Epithelial cell of umbilical artery (primary cell): ENCODE measurements at places on chromosomes 12 and 14. TPM values are rescaled to one million over a fixed set of nuclear protein-coding genes. Genes with fewer than 3 reads are reported as not detected.

RNF31 gene
- 37.4 and 47.7 TPM in 2 replicates for total RNA-seq

MYO1H gene
- total RNA-seq = not detected in 2 replicates

GALNT8 gene
- 0.15 TPM in 1 of 2 replicates, not detected in the other for total RNA-seq

MIP gene
- not detected in 2 replicates for total RNA-seq

SCNN1A gene
- under 0.01 TPM in 1 of 2 replicates, not detected in the other for total RNA-seq

RPL10L gene
- total RNA-seq = not detected in 2 replicates

CEP170B gene
- total RNA-seq = 10.5 and 11.0 TPM in 2 replicates

GLTP gene
- 50.0 and 77.0 TPM in 2 replicates for total RNA-seq

SSPN gene
- total RNA-seq = 0.61 and 0.65 TPM in 2 replicates

GNB3 gene
- 0.65 and 1.4 TPM in 2 replicates for total RNA-seq

BMAL2 gene
- total RNA-seq = 42.6 and 51.7 TPM in 2 replicates

ZNF26 gene
- 10.4 and 12.5 TPM in 2 replicates for total RNA-seq

HOXC5 gene
- total RNA-seq = not detected in 2 replicates

PSMD9 gene
- total RNA-seq = 47.4 and 127 TPM in 2 replicates

ITGB7 gene
- 0.15 TPM in 1 of 2 replicates, not detected in the other for total RNA-seq

EPYC gene
- not detected in 2 replicates for total RNA-seq

TEX22 gene
- 0.15 TPM in 1 of 2 replicates, not detected in the other for total RNA-seq

ALDH1L2 gene
- 2.9 and 7.0 TPM in 2 replicates for total RNA-seq

GLS2 gene
- not detected in 2 replicates for total RNA-seq

PYGL gene
- total RNA-seq = 77.6 and 78.1 TPM in 2 replicates

GCH1 gene
- 3.2 and 14.6 TPM in 2 replicates for total RNA-seq

LGALS3 gene
- total RNA-seq = 14.9 and 29.6 TPM in 2 replicates

COX8C gene
- not detected in 2 replicates for total RNA-seq

CLEC1B gene
- total RNA-seq = not detected in 2 replicates

PTPRQ gene
- total RNA-seq = not detected in 2 replicates

ATP2B1 gene
- total RNA-seq = 38.3 and 44.4 TPM in 2 replicates

RTL1 gene
- total RNA-seq = not detected in 2 replicates

GPD1 gene
- not detected in 2 replicates for total RNA-seq

ERP27 gene
- 0.15 and 0.32 TPM in 2 replicates for total RNA-seq

PTPRR gene
- total RNA-seq = 2.0 and 2.3 TPM in 2 replicates

GPR84 gene
- not detected in 2 replicates for total RNA-seq

KLRD1 gene
- total RNA-seq = under 0.01 and 0.30 TPM in 2 replicates

GPR135 gene
- 0.61 and 0.97 TPM in 2 replicates for total RNA-seq

CPNE6 gene
- total RNA-seq = not detected in 2 replicates

GPRC5D gene
- not detected in 2 replicates for total RNA-seq

MFAP5 gene
- not detected in 2 replicates for total RNA-seq

AKAP5 gene
- total RNA-seq = 0.65 and 1.2 TPM in 2 replicates

IAPP gene
- not detected in 2 replicates for total RNA-seq

IKBIP gene
- 74.5 and 96.5 TPM in 2 replicates for total RNA-seq

TPPP2 gene
- not detected in 2 replicates for total RNA-seq

CD163 gene
- not detected in 2 replicates for total RNA-seq

LBHD2 gene
- total RNA-seq = not detected in 2 replicates

SLC5A8 gene
- total RNA-seq = not detected in 2 replicates

TAS2R43 gene
- under 0.01 and 1.7 TPM in 2 replicates for total RNA-seq
